Mesendoderm (in vitro differentiated cells): ENCODE measurements at places on chromosomes 2 and 18.

DNA sequence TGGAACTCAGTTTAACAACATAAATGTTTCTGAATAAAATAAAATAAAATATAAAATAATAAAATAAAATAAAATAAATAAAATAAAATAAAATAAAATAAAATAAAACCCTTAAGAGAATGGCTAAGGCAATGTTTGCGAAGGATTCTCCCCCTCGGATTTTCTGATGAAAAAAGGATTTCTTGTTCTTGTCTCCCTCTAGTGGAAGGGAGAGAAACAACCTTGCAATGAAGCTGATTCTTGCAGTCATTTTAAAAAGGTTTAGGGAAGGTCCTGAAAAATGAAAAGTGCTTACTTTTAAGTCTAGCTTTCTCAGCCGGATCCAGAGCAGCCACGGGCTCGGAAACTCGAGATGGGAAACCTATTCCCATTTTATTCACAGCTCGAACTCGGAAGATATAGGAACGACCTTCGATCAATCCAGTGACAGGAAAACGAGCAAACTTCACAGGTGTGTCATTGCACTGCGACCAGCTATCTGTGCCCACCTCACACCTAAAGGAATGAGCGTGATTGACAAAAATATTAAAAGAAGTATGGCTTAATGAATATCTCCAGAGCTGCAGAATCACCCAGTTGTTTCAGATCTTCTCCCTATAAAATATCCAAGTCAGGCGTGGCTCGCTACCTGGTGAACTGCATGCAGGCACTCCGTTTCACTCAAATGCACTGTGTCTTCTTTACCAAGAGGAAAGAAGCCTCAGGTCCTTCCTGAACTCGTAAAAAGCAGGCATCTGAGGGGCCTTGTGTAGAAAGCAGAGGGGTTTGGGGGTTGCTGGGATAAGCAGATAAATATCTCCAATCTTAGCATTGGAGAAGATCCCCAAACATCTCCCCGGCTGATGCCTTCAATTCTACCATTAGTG lies 68.1 kb downstream of the MYOM1 start:
- H3K27me3 ChIP-seq: no peaks in the 10 kb centered on the region
- no peak overlapping the region for H3K4me3 ChIP-seq
- no peaks in the 10 kb centered on the region for H3K4me1 ChIP-seq
- peak; percentile 47 for DNase-seq
- no peaks in the 10 kb centered on the region for H3K36me3 ChIP-seq

DNA sequence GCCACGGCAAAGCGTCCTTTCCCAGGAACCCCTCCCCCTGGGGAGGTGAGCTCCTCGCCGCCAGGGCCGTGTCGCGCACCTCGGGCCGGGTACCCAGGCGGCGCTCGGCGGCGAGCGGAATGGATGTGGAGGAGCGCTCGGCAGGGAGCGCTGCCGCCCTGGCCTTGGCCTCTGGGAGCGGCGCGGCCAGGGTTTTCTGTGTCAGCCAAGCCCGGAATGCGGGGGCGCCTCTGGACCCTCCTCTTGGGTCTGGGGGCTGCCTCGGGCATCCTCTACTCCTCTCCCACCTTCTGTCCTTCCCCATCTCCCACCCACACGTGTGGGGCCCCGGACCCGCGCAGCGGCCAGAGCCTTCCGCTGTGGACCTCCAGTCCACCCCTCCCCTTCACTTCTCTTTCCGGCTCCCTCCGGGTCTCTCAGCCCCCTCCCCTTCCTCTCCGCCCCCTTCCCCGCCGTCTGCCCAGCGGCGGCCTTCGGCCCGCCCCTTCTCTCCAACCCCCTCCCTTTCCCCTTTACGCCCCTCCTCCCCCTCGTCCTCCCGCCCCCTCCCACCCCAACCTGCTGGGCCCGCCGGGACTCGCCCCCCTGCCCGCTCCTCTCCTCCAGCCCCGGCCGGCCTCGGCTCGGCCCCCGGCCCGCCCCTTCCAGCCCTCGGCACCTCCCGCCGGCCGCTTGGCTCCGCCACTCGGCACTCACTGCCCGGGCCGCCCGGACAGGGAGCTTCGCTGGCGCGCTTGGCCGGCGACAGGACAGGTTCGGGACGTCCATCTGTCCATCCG lies at the start of gene MERTK:
Gene MERTK, plus strand, starts transcription at position 684 of the 779 bp plus-strand sequence. CDS start 129 bp downstream, outside the sequence.
- DNase-seq: peak; percentile 97
- H3K36me3 ChIP-seq: no peaks in the 10 kb centered on the region
- H3K4me3 ChIP-seq: peak within 1 kb of the TSS; percentile 83
- peaks cover 10% of the 10 kb centered on the region for H3K4me1 ChIP-seq
- H3K27me3 ChIP-seq: no peaks in the 10 kb centered on the region

GRCh38 chr18:20988726-20989125 lies 122.9 kb downstream of the ROCK1 start:
- H3K4me3 ChIP-seq: no peak overlapping the region
- H3K27me3 ChIP-seq: no peaks in the 10 kb centered on the region
- H3K36me3 ChIP-seq: no peaks in the 10 kb centered on the region
- DNase-seq: no peak

DNA sequence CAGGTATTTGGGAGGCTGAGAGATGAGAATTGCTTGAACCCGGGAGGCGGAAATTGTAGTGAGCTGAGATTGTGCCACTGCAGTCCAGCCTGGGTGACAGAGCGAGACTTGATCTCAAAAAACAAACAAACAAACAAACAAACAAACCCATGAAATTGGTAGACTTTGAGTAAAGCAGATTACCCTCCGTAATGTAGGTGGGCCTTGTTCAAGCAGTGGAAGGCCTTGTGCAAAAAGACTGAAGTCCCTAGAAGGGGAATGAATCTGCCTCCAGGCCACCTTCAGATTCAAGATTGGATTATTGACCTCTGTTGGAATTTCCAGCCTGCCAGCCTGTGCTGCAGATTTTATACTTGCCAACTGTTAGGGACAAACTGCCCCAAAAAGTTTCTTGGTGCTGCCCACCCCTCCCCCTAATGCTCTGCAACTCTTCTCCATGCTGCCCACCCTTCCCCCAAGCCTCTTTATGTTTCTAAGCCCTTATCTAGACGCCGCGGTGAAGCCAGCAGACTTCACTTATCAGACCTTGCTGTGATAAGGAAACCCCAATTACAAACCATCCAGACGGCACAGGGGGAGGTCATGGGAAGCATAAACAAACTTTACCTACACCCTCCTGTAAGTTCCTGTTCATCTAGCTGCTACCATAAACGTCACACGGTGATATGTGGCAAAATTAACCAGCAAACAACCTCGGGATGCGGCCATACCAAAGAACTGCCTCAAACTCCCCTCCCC lies 17.0 kb downstream of the CYP27A1 start:
- peaks cover 7% of the 10 kb centered on the region for H3K4me1 ChIP-seq
- H3K27ac ChIP-seq: peak overlapping the region; percentile 90
- no peaks in the 10 kb centered on the region for H3K36me3 ChIP-seq
- no peak overlapping the region for H3K4me3 ChIP-seq

DNA sequence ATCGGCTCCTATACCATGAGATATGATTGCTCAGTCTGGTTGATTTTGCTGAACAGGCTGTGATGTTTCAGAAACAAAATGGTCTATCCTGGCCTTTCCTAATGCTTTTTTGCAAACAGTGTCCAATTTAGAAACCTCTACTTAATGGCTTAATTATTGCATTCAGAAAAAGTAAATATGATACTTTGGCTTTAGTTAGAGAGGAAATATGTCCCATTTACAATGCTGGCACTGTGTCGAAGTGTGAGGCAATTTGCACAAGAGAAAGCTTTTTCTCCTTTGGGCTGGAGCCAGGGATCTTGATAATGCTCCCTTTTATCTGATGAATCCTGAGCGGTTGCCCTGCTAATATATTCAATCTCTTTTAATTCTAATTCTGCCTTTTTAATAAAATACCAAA lies 418.9 kb downstream of the EPHA4 start:
- no peak for DNase-seq
- H3K36me3 ChIP-seq: no peaks in the 10 kb centered on the region
- H3K27ac ChIP-seq: no peak overlapping the region
- no peak overlapping the region for H3K4me3 ChIP-seq
